Heart left ventricle (tissue), 16 donors: ENCODE measurements at places on chromosomes 12 and 14.

- DNase-seq = no peak
Observed at GRCh38 chr14:80350707-80351106, 139.4 kb upstream of the DIO2 start.

DNA sequence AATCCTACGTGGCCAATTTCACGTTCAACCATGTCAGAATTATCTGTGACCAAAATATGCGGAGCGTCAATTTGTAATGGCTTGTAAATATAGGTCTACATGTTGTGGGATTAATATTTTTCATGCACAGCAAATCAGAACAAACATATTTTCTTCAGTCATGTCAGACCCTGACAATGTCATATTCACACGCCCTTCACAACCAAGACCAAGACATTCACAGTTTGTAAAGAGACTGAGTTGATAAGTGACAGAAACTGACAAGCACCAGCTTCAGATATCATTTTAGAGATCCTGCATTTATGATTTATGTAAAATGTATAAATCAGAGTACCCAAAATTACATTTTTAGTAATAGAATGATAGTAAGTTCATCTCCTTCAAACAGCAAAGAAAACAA is 57.3 kb upstream of the NOVA1 start:
- DNase-seq = no peak

DNA sequence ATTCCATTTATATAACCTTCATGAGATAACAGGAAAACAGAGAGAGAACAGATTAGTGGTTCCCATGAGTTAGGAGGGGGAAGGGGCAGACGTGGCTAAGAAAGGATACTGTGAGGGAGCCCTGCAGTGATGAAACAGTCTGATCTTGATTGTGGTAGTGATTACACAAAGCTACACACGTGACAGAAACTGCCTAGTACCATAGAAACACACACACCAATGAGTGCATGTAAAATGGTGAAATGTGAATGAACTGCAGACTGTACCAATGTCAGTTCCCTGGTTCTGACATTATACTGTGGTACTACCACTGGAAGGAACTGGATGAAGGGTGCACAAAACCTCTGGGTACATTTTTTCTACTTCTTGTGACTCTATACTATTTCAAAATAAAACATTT is 36.9 kb downstream of the NRDE2 start:
- no peak for DNase-seq

- DNase-seq = no peak
Observed at GRCh38 chr12:71405884-71406283, 33.7 kb upstream of the LGR5 start.

DNA sequence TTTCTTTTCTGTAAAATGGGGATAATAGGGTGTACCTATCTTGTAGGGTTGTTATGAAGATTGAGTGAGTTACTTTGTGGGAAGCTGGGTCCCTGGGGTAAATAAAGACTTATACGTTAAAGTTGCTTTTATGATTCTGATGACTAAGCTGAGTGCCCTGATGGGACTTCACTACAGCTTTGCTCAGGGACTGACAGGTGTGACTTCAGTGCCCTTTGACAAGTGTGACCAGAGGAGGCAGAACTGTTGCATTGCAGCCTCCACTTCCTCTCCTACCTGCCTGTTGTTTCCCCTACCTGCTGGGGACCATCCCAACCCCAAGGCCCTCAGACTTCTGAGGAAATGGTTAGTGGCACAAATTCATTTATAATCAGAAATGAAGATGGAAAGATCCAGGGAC is 119.3 kb downstream of the TSPAN9 start:
- DNase-seq = no peak

- DNase-seq = no peak
Observed at GRCh38 chr12:71581206-71581605, 82.4 kb downstream of the ZFC3H1 start.

GRCh38 chr14:58428118-58428683 is 682 bp downstream of the KIAA0586 start:
- no peak for DNase-seq

DNA sequence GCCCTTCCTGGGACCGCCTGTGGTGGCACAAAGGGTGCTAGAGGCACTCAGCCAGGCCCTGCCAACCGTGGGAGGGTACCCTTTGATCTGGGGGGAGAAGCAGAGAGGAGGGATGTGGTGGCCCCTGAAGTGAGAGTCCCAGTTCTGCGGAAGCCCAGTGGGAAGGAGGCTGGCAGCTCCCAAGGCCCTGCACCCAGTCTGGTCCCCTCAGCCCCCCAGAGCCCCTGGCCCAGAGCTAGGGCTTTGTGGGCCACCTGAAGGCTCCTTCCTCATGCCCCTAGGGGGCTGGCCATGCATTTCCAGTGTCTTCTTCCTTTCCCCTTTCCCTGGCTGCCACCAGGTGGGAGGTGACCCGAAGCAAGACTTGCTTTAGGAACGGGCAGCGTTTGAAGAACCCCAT is 44.3 kb downstream of the PLEKHG3 start:
- DNase-seq = no peak

GRCh38 chr14:77657280-77657679 is 40.8 kb upstream of the SPTLC2 start:
- peak; percentile 20 for DNase-seq

- DNase-seq = peak; percentile 73
Observed at GRCh38 chr12:27554421-27555186, 30.6 kb downstream of the PPFIBP1 start.

DNA sequence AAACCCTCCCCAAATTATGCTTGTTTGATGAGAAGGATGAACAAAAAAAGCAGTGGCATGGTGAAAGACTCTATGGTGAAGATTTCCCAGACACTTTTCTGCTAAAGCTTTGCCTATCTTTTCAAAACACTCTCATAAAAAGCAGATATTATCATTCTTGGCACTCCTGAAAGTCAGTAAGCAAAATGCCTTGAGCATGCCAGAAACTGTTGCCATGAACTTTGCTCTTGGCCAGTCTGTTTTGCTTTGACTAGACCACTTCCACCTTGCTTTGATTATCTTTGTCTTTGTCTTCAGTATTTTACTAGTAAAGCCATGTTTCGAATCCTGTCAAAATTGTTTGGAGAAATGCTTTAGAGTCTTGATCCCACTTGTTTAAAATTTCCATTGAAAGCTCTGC is 110.4 kb downstream of the CNTN1 start:
- no peak for DNase-seq

- DNase-seq = no peak
Observed at GRCh38 chr12:109461049-109461845, 15.9 kb downstream of the KCTD10 start.

DNA sequence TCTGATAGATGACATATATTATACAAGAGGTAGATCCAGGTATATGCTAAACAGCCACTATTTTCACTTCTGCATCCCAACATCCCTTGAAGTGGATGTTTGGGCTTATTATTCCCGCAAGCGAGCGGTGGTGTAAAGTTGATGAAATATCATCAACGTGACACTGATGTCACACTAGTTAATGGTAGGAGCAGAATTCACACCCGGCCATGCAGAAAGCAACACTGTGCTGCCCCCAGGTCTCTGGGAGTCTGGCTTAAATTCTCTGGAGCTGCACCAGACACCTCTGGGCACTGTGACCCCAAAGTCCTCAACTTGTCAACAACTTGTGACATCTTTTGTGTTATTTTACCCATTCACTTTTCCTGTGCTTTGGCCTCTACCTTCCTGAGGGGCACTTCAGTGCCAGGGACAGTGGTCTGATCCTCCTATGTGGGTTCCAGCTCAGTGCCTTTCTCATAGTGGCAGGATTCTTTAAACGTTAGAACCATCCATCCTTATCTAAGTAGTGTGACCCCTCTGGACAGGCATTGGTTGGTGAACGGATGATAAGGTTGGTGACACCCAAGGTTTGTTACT is 952 bp downstream of the DRAM1 start:
- DNase-seq = no peak

- no peak for DNase-seq
Observed at GRCh38 chr12:59452259-59452658, 143.6 kb upstream of the SLC16A7 start.

GRCh38 chr12:89863968-89864367 is 155.3 kb upstream of the ATP2B1 start:
- no peak for DNase-seq
